EH (cell line): ENCODE measurements at places on chromosomes 7 and 10.

GRCh38 chr10:18233775-18234174, 93.6 kb downstream of the CACNB2 start:
- no peak for DNase-seq

- no peak for DNase-seq
These were observed 62.0 kb downstream of the CFAP58 start for GRCh38 chr10:104415526-104416165.

DNA sequence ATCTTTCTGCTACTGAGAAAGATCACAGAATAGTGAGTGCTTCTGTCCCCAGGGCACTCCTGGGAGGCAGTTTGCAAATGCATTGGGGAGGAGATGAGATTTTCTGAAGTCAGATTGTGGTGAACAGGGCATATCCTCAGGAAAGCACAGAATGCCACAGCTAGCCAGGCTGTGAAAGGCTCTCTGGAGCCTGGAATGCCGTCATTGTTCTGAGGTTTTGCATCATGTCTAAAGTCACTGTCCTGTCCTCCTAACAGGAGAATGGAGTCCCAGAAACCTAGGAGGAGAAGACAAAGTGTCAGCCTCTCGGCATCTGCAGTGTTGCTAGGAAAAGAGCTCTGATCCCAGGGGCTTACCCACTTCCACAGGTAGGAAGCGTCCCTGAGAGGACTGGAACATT, 69.2 kb upstream of the IGFBP3 start:
- no peak for DNase-seq

- DNase-seq, result peak; percentile 61
These were observed 14.1 kb downstream of the ZNF398 start for GRCh38 chr7:149161241-149161848.

DNA sequence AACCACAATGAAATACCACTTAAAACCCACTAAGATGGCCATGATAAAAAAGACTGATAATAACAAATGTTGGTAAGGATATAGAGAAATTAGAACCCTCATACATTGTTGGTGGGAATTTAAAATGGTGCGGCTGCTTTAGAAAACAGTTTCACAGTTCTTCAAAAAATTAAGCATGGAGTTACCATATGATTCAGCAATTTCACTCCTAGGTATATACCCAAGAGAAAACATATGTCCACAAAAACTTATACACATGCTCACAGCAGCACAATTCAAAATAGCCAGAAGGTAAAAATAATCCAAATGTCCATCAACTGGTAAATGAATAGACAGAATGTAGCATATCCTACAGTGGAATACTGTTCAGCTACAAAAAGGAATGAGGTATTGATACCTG, 30.0 kb downstream of the ATXN7L1 start:
- no peak for DNase-seq

- DNase-seq, result peak; percentile 70
These were observed 270.5 kb downstream of the BICC1 start for GRCh38 chr10:58782876-58783851.
